T-helper 2 cell (primary cell): ENCODE measurements at places on chromosomes 4 and X.

GRCh38 chrX:43493756-43494155, 162.3 kb upstream of the MAOA start:
- DNase-seq, result no peak

- DNase-seq, result no peak
Measured at GRCh38 chrX:84358271-84358670, 144.0 kb downstream of the HDX start.

DNA sequence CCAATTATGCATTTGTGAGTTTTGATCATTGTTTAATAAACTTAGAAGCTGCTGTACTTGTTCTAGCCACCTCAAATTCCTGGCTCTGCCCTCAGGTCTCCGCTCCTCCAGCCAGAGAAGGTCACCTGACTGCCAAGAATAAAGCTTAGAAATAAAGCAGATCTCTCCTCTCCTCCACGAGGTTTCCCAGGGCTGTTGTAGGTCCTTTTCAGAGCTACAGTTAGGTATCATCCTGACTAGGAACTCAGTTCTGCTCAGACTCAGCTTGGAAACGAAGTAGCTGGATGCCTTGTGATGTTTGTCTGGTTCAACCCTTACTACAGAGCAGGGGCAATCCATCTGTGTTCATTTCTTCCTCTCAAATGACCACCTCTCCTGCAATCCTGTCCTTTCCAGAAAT, 79.1 kb upstream of the RAPGEF2 start:
- no peak for DNase-seq

- DNase-seq, result no peak
Measured at GRCh38 chr4:42262701-42263490, 110.4 kb upstream of the BEND4 start.

DNA sequence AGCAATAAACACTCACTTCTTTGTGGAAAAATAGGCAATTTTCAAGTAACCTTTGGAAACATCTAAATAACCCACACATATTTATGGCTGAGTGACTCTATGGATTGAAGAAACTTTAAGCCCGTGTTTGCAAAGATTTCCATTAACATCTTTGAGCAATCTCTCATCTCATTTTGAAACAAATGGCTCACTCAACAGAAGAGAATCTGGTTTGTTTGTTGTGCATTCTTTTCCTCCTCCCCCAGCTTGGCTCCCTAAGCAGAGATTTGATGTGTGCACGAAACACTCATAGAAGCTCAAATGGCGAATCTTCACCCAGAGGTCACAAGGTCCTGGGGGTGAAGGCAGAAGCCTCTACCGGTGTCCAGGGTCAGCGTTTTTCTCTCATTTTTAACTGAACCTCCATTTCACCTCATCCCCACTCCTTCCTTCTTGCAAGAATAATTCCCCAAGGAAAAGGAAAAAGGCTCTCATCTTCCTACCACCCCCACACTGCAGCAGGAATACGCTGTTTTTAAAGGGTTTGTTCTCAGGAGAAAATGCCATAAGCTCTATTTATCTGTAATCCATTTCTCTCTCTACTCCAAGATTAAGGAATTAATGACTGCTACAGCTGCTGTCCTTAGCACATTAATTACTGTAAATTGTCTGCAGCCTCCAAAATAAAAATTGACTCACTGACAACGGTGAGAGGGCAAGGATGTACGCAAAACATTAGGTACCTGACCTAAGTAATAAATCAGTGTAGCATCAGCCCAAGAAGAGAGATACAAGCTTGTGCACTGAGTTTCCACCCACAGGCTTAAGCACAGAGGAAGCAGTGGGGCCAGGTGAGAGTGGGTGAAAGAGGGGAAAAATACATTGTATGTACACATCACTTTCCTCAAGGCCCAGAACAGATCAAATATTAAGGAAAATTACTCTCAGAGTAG, 307.6 kb upstream of the NOCT start:
- no peak for DNase-seq

DNA sequence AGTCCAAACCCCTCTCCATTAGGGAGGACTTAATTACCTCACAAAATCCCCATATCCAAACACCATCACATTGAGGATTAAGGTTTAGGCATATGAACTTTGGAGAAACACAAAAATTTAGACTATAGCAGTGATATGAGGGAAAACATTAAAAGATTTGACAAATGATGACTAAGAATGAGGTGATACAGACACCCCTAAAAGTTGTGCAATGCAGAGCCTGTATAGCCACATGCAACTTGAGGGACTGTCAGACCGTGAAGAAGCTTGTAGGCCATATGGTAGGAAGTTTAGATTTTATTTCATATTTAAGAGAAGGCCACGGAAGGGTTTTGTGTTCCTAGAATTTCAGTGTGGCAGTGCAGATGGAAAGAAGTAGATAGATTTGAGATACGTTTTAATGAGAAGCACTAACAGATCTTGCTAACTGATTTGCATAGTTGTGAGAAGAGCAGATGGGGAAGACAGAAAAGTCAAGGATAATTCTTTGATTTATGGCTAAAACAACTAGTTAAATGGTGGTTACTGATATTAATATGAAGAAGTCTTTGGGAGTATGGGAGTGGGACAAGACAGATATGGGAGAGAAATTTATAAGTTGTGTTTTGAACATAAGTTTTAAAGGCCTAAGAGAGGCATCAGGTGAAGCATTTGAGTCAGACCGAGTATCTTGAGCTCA, 5.5 kb upstream of the FIP1L1 start:
- DNase-seq, result no peak

- DNase-seq, result no peak
Measured at GRCh38 chr4:83552924-83553323, 17.0 kb downstream of the GPAT3 start.

DNA sequence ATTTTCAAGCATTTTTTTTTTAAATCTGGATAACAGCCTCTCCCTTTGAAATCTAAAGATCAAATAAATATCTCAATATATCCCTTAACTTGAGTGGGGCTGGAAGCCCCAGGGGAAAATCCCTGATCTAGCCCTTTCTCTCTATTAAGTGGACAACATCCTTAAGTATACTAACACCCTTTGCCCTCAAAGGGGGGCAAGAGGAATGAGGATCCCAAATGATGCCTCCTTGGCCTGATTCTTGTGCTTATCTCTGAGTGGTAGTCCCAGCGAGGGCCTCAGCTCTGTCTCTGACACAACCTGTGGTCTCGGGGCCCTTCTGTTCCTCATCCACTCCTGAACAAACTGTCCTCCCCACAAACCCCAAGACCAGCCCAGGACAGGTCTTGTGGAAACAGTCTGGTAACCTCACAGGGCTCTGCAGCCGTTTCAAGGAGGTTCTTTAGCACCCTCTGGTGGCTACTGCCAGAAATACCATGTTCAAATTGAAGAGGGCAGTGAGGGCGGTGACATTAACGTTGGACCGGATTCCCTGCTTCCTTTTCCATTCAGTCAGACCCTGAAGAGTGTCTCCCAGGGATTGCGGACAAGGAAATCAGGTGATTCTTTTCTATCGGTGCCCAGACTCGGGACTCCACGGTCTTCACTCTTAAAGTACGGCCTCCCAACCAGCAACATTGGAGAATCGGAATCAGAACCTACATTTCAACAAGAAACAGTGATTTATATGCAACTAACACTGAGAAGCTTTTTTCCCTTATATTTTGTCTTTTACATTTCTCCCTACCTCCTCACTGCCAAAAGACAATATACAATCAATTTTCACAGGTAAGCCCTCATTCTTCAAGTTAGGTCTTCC, 13.0 kb downstream of the CXCL13 start:
- peak; percentile 26 for DNase-seq

- no peak for DNase-seq
Measured at GRCh38 chr4:30904588-30904987, 184.4 kb downstream of the PCDH7 start.

- DNase-seq, result no peak
Measured at GRCh38 chrX:11349661-11350337, 56.6 kb downstream of the AMELX start.

DNA sequence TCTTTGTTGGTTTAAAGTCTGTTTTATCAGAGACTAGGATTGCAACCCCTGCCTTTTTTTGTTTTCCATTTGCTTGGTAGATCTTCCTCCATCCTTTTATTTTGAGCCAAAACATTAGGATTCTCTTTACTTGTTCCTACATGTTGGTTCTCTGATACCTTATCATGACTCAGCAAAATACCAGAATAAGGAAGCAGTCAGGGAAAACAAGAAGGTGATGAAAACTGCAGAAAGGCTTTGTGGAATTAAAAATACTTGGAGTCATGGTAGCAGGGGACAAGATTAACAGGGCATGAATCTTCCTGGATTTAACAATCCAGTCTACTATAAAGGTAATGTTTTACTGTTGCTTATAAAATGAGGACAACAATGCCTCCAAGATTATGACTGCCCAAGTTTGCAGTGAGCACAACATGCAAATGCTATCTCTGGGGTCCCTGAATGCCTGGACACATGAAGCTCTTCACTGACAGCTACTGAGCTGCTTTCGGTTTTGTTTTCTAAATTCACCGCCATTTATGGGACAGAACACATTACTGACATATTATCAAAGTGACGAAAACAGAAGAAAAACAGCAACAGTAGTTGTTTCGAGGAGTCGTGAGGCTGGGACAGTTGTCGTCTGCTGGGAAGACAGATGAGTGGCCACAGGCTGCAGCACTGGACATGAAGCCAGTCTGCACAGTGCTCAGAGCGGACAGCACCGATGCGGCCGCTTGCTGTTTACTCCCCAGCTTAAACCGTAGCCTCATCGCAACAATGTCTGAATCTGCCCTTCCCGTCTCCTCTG, 174.5 kb upstream of the DKK2 start:
- no peak for DNase-seq

- no peak for DNase-seq
Measured at GRCh38 chr4:119031218-119031617, 104.4 kb upstream of the MYOZ2 start.

DNA sequence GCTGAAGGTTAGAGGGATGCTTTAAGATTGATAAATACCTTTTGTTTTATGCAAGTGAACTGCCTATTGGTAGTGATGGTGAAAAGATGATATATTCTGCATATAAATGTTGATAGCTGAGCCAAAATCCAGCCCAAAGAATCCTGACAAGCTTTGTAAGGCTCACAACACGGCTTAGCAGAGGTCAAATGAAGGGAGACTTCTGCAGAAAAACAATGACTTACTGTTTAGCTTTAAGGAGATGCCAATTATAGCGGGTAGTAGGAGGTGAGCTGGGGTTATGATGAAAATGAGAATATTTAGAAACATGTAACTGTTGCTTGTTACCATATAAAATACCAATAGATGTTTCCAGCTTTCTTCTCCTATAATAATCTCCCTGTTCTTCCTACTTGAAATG, 97.1 kb downstream of the AFF1 start:
- no peak for DNase-seq

GRCh38 chr4:54695337-54695736, 37.6 kb downstream of the KIT start:
- no peak for DNase-seq

DNA sequence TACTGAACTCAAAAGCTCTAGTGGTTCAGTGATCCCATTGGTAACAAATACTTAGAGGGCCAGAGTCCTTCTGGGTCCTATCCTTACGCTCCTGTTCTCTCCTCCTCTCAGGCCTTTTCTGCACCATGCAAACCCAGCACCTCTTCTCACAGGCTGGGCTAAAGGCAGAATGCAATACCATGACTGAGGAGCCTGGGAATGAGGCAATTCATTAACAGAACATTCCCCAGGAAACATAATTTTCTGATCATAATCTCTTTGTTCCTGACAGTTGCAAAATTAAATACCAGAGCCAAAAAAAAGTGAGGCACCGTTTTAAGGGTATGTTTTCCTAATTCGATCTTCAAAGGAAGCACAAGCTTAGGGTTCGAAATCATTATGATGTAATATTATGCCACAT, 9.0 kb downstream of the SORBS2 start:
- no peak for DNase-seq

DNA sequence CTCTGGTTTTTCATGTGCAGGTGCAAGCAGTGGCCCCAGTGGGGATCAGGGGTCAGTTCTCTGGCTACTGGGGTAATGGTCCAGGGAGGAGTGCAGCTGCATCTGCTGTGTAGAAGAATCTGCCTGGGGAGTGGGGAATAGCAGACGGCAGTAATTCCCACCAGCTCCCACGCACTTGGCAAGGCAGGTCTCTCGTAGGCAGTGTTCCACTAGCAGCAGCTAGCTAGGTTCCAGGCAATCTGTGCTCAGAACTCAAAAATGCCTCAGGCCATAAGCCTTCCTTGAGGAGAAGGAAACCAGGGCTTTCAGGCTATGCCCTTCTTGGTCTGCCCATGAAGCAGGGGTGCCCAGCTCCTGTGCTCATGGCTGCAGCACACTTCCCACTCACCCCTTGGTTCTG, 38.8 kb downstream of the DCLK2 start:
- no peak for DNase-seq

DNA sequence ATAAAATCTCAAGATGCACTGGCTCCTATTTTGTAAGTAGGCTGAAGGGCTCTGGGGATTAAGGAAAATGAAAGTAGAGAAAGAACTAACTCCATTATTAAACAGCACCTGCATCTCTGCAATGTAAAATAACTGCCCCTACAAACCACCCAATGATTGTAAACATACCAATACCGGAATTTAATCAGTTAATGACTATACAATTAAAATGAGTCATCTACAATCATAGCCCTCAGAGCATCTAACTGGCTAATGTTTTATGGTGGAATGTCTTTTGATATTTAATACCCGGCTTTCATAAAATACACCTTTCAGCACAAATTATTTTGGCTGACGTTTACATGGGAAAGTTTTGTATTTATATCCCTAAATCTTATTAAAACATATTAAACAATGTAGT, 142.3 kb downstream of the PAPSS1 start:
- DNase-seq, result no peak

DNA sequence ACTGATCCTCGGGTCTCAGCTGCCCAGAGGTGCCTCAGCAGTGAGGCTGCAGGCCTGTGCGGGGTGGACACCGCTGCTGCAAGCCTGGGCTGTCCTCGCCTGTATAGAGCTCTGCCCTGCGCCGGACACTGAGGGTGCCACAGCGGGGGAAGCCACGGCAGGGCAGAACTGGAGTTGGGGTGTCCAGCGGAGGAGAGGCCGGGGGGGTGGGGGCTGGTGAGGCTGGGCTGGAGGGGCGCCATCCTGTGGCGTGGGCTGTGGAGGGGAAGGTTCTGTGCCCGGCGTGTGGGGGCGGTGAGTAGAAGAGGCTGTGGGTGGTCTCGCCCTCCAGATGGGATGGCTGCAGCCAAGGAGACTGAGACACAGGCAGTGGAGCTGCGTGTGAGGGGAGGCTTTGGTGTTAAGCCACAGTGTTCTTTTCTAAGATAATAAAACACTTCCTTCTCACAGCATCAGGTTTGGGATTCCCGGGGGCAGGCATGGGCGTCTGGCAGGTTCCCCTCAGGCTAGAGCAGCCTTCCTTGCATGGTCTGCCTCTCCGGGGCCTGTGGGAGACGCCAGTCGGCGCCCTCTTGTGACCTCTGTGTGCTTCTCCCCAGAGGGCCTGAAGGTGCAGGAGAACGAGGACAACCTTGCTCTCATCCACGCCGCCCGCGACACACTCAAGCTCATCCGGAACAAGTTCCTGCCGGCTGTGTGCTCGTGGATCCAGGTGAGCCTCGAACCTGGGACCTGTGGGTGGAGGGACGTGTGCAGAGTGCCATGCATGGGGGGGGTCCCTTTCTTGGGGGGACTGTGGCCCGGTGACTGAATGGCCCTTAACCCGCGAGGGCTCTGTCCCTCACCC, 7.4 kb downstream of the UVSSA start:
- DNase-seq, result no peak

- DNase-seq, result no peak
Measured at GRCh38 chr4:88216395-88216794, 58.0 kb upstream of the ABCG2 start.

GRCh38 chrX:44085209-44085608, 112.0 kb upstream of the NDP start:
- no peak for DNase-seq

GRCh38 chr4:90403781-90404180, 276.6 kb downstream of the CCSER1 start:
- no peak for DNase-seq
